ENCODE measurements at places on chromosomes 3 and 15.

DNA sequence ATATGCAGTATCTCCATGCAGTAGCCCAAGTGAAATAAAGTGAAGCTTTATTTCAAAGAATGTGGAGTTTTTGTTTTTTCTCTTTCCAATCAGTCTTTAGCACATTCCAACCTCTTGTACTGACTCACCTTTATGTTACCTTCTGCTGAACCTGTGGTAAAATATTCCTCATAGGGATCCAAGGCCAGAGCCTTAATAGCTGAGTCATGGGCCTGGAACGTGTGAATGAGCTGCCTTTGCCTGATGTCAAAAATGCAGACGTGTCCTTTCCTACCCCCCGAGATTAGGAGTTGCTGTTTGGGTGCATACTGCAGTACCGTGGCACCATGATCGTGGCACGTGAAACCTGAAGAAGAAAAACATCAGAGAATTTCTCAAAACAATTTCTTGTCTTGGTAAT, 108.5 kb downstream of the GLDN start:
- no peak for DNase-seq

- no peak for DNase-seq
Measured at GRCh38 chr3:38655708-38656300, 6.3 kb upstream of the SCN5A start.

DNA sequence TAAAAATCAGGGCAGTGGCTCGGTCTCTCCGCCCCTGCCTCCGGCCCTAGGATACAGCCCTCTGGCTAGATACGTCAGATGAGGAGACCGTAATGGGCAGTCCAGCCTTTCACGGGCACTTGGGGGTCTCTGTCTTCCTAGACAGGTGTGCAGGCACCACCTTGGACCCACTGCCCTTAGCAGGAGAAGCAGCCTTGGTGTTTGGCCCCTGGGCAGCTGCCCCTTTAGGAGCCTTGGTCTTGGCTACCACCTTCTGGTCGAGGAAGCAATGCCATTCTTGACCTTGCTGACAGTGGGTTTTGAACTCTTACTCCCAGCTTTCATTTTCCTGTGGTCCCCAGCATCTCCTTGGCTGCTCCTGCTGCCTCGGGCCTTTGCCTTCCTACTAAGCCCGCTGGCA, 149.7 kb upstream of the FRMD4B start:
- DNase-seq, result no peak

GRCh38 chr3:117463276-117464115, 753.9 kb downstream of the TUSC7 start:
- DNase-seq, result no peak

DNA sequence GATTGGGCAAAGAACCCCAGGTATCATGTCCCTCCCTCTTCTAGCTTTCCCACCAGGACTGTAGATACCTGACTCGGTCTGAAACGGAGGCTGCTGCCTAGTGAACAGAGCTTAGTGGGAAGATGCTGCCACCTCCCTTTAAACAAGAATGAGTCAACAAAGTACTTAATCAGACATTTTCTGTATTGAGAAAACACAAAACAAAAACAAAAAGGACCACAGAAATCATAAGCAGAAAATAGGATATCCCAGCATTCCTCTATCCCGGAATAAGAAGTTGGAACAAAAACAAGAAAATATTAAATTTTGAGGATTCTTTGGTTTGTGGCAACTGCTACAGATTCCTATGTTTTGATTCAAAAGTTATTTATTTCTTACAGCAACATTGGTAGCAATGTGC, 51.7 kb upstream of the COL8A1 start:
- no peak for DNase-seq

GRCh38 chr3:166478356-166478755, 641.1 kb upstream of the BCHE start:
- DNase-seq, result no peak

DNA sequence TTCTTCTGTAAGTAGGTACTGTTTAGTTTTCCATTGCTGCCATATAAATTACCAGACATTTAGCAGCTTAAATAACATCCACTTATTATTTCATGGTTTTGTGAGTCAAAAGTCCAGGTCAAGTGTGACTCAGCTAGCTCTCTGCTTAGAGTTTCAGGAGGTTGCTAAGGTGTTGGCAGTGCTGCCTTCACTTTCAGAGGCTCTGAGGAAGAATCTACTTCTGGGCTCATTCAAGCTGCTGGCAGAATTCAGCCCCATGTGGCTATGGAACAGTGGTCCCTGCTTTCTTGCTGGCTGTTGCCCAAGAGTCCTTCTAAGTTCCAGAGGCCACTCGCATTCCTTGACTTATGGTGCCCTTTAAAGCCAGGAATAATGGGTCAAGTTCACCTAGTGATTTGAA, 4.5 kb downstream of the CFAP44 start:
- DNase-seq, result no peak

GRCh38 chr15:98067339-98067738, 106.8 kb downstream of the ARRDC4 start:
- DNase-seq, result no peak

DNA sequence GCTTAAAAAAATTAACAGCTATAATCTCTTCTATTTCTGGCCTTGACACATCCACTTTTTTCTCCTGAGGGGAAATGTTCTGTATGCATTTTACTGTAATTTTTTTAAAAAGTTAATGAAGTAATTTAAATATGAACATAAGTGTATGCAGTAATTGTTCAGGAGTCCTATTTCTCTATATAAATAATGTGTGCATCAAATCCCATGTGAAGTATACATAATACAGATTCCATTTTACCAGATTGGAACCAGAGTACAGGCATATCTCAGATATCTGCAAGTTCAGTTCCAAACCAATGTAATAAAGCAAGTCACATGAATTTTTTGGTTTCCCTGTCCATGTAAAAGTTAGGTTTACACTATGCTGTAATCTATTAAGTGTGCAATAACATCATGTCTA, 26.6 kb downstream of the CCPG1 start:
- no peak for DNase-seq

- no peak for DNase-seq
Measured at GRCh38 chr3:154244644-154245043, 79.6 kb downstream of the DHX36 start.

- no peak for DNase-seq
Measured at GRCh38 chr15:52104532-52105004, 8.0 kb downstream of the BCL2L10 start.

- peak; percentile 67 for DNase-seq
Measured at GRCh38 chr3:141402476-141403171, 34.3 kb downstream of the ZBTB38 start.
